ENCODE measurements at places on chromosomes 5 and 9.
A peak's percentile ranks its signal among the peaks of the same experiment; 100 is the strongest.

GRCh38 chr5:175109058-175109755 is 334.8 kb downstream of the DRD1 start:
- no peak for DNase-seq

- no peak for DNase-seq
These were observed 119.0 kb upstream of the KLF9 start for GRCh38 chr9:70533492-70533891.

DNA sequence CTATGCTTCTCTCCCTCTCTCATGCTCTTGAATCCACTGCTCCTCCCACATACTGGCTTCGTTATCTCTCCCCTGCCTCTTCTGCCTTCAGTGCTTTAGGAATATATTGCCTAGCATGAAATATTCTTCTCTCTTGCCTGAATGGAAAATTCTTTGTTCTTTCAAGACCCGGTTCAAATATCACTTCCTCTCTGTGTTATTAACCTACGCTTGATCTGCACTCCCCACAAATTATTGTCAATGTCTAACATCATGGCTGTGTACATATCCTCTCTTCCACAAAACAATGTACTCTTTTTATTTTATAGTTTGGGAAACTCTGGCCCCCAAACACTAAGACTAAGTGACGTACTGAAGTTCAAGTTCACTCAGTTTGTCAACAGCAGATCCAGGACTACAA is 211.0 kb downstream of the SEC61B start:
- DNase-seq: peak; percentile 22

DNA sequence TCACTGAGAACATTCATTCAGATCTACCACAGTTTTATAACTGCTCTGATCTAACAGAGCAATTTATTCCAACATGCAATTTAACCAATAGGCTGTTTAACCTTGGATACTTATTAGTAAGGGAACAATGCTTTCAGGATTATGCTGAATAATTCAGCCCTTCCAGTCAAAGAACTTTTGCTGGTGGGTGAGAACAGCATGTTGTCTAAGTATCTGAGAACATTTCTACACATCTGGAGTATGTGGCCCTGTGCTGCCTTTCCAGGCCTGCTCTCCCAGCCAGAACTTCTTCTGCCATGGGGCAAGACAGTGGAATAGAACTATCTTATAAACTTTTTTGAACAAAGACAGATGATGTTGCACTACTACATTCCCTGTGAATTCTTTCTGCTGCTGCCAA is 55.8 kb downstream of the NFIB start:
- DNase-seq: no peak

- DNase-seq: peak; percentile 7
These were observed 173.4 kb downstream of the NR3C1 start for GRCh38 chr5:143229896-143230675.

- DNase-seq: no peak
These were observed 81.0 kb downstream of the SLIT3 start for GRCh38 chr5:169219961-169220360.

DNA sequence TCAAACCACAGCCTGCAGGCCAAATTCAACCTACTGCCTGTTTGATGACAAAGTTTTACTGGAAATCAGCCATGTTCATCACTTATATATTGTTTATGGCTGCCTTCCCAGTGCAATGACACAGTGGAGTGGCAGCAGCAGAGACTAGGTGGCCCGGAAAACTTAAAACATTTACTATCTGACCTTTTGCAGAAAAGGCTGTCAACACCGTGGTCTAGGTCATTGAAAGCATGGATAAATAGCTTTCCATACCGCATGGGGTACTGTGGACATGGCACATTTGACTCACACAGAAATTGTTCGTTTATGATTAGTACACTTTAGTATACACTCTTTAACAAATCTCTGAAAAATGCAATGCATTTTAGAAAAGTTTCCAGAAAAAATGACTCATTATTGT is 298.3 kb upstream of the EFNA5 start:
- DNase-seq: no peak

- no peak for DNase-seq
These were observed 273.3 kb upstream of the SEMA6A start for GRCh38 chr5:116847960-116848359.

DNA sequence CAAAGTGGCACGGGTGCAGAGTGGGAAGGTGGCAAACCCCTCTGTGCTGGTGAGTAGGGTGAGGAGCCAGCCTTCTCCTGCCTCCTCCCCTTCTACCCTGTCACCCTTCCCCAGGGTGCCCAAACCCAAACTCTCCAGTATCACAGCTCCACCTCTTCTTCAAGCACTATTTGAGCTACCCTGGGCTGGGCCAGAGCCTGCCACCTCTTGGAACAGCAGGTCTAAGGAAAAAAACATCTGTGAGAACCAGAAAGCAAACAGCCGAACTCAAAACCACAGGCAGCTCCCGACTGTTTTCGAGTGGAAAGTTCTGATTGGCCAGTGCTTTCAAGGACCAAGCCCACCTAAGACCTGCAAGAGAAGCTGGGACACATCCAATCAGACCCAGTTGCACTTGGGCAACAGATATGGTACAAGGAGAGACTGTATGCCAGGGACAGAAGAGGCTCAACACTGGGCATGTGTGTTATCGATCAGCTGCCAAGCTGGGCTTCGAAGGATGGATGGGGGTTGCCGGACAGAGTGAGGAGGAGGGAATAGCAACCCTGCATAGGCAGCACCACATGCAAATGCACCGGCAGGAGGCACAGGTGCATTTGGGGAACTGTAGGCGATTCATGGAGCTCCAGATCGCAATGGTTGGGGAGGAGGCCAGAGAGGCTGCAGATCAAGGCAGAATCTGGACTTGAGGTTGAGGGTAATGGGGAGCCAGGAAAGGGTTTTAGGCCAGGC is 19.7 kb downstream of the ACSL6 start:
- no peak for DNase-seq

DNA sequence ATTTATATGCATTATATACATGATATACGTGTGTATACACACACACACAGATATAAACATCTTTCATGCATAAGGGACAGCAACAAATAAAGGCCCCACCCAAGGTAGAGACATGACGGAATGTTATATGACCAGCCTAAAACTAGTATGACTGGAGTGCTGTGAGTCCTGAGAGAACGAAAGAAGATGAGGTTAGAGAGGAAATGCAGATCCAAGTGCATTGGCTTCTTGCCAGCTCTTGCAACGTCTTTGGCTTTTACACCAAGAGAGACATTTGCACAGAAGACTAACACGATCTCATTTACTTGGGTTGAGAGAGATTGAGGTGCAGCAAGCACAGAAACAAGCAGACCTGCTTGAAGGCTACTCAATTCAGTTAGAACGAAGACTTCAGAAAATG is 23.0 kb downstream of the CDH10 start:
- DNase-seq: peak; percentile 83

- DNase-seq: peak; percentile 88
These were observed 3.0 kb downstream of the FRRS1L start for GRCh38 chr9:109164042-109164441.

GRCh38 chr5:120014535-120014934 is 385.2 kb downstream of the FAM170A start:
- DNase-seq: no peak

DNA sequence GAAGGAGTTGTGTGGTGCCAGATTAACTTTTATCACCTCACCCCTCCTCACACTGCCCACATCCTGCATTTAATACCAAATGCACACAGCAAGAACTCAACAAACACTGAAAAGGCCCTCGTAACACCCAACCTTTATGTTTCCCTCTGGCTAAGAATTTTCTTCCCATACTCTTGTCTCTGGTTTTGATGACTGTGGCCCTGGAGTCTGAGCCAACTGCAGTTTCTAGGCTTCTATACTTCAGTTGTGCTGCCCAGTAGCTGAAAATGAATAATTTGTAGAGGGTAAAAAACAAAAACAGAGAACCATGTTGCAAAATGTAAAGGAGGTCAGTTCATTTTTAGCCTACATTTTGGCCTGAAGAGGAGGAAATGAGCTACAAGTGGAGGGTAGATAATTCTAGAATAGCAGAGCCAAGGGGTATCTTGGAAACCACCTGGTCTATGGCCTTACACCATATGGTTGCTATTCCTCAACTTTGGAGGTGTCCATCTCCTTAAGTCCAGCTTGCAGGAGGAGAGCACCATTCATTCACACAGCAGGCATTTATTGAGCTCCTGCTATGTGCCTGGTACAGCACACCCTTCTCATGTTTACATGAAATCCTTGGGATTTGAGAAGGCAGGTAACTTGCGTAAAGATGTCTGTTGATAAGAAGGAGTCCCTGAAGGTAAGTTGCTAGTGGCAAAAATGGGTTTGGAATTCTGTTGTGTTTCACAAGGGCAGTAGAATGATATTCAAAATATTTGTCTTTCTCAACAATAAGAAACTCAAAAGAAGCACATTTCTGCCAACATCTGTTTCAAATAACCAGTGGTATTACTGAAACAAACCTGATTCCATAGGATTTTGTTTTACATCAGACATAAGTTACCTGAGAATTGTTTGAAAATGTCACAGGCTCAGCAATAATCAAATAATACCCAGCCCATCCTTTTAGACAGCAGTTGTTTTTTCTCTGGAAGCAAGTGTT is 83.8 kb upstream of the TNFAIP8 start:
- no peak for DNase-seq

- no peak for DNase-seq
These were observed 2223.1 kb upstream of the C9orf72 start for GRCh38 chr9:29796291-29796952.

- no peak for DNase-seq
These were observed 18.2 kb upstream of the CEP120 start for GRCh38 chr5:123441408-123441807.

GRCh38 chr5:152514827-152515397 is 109.8 kb upstream of the NMUR2 start:
- peak; percentile 28 for DNase-seq

- no peak for DNase-seq
These were observed 13.4 kb upstream of the JADE2 start for GRCh38 chr5:134511796-134512660.

DNA sequence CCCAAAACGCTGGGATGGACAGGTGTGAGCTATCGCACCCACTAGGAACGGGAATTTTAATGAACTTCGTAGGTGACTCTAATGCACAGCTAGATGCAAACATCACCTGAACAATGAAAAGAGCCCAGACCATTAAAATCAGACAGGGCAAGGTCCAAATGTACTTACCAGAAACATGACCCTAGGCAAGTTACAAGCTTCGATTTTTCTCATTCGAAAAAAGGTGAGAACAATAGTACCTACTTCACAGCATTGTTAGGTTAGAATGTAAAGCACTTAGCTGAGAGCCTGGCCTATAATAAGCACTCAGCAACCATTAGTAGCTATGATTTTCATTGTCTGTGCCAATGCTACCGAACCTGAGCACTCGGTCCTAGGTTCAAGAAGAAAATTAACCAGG is 5.8 kb upstream of the KLHL3 start:
- no peak for DNase-seq

DNA sequence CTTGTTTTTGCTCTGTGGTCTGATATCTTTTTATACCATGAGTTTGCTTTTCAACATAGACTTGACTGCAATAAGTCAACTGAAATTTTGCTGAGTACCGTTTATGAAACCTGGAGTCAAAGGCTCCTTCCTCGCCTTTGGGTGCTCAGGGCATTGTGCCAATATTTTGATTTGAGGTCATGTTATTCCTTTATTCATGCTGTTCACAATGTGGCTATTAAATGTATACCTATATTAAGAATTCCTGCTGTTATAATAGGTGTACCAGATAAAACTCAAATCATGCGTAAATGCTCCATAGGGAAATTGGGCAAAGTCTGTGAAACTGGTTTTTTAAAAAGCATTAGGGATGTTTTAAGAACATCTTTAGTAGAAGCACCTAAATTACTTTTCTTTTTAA is 334.0 kb upstream of the NUDT12 start:
- DNase-seq: no peak

- no peak for DNase-seq
These were observed 43.4 kb downstream of the DUSP1 start for GRCh38 chr5:172727551-172727950.

DNA sequence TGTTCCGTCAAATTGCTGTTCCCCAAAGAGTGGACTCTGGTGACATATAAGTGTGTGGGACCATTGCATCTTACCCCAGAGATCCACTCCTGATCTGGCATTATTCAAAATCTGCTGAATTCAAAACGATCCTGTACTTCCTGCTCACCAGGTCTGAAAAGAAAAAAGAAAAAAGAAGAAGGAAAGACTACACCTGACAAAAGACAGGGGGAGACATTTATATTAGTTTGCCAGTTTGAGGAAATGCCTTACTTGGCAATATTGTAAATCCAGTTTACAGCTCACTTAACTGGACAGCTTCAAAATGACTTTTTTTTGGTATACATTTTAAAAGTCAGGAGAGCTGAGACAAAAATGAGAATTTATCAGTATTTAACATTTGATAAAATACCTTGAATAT is 15.0 kb upstream of the GRHPR start:
- peak; percentile 22 for DNase-seq

GRCh38 chr5:100493996-100494395 is 41.2 kb upstream of the FAM174A start:
- DNase-seq: no peak

DNA sequence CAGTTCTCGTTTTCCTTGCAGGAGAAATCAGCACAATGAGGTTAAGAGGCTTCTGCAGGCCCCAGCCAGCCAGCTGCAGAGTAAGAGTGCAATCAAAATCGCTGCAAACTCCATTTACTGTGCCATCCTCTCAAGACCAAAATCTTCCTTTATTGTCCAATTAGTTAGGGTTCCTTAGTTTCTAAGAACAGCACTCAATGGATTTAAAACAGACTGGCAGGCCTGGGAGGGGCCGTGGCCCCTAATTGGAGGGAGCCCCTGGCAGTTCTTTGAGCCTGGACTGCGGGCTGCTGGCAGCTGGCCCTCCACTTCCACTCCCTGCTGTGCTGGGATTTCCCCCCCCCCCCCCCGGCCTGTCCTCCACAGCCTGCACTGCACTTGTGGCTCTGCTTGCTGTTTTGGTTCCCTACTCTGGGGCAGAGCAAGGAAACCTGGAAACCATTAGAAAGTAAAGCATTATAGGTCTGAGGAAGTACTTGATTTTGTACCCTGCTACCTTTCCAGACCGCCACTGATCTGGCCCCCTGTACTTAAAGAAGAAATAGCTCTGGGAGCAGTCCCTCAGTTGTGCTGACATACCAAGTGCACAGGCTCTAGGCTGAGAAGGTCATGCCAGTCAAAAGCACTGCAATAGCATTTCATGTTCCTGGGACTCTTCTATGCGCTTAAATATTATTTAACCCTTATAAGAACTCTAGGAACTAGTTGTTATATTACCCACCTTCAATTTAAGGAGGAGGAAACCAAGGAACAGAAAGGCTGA is 129.0 kb downstream of the APBA1 start:
- no peak for DNase-seq
